Jurkat, Clone E6-1 (cell line): ENCODE measurements at places on chromosomes 7 and 10.

- DNase-seq: no peak
Observed at GRCh38 chr7:129970816-129971215, 18.1 kb upstream of the UBE2H start.

- DNase-seq: no peak
Observed at GRCh38 chr10:128916383-128916782, 550.7 kb upstream of the MGMT start.

GRCh38 chr7:134175334-134176036 lies 48.3 kb downstream of the LRGUK start:
- no peak for DNase-seq

DNA sequence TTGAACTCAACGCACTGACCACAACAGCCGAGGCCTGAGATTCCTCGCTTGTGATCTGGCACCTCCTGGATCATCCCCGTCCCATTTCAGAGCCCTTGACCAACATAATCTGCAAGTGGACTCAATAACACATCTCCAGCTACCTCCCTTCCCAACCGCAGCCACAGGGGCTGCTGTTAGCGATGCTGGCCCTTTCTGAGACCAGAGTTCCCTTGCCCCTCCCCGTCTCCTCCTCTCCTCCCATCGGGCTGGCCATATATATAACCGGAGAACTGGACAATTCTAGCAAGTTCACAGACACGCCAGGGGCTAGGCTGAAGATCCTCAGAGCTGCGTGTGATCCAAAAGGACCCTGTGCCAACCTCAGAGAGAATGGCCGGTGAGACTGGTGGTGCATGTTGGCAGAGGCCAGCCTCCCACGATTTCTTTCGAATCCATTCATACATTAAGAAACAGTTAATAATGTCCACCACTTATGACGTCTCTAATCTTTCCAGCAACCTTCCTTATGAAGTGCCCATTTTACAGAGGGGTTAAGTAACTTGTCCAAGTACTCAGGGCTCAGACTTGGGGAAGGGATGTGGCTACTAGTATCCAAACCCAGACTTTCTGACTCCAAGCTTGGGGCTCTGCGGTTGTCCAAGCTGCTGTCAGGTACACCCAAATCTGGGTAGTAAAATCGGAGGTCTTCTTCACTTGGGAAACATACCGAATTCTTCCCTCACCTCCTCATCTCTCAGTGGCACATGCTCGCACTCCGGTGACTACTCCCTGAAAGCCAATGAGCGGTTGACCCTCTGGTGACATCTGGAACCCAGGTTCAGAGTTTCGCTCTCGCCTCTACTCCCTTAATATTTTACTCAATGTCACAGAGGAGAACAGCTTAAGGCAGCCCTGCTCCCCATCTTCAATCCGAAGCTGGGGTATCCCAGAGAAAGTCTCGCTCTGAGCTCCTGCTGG lies 11.2 kb upstream of the FEZF1 start:
- no peak for DNase-seq

GRCh38 chr7:2757904-2758672 lies 70.1 kb downstream of the AMZ1 start:
- DNase-seq: no peak

GRCh38 chr7:105224884-105225651 lies 163.7 kb downstream of the SRPK2 start:
- peak; percentile 41 for DNase-seq

- no peak for DNase-seq
Observed at GRCh38 chr7:34064519-34065158, 159.3 kb downstream of the BMPER start.

DNA sequence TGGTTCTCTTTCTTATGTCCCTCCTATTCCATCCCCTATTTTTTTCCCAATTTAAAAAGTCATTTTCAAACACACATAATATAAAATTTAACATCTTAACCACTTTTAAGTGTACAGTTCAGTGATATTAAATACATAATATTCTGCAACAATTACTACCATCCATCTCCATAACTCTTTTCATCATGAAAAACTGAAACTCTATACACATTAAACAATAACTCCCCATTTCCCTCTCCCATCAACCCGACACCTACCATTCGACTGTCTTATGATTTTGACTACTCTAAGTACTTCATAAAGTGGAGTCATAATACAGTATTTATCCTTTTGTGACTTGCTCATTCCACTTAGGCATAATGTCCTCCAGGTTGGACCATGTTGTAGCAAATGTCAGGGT lies 2.6 kb downstream of the KIF11 start:
- no peak for DNase-seq

DNA sequence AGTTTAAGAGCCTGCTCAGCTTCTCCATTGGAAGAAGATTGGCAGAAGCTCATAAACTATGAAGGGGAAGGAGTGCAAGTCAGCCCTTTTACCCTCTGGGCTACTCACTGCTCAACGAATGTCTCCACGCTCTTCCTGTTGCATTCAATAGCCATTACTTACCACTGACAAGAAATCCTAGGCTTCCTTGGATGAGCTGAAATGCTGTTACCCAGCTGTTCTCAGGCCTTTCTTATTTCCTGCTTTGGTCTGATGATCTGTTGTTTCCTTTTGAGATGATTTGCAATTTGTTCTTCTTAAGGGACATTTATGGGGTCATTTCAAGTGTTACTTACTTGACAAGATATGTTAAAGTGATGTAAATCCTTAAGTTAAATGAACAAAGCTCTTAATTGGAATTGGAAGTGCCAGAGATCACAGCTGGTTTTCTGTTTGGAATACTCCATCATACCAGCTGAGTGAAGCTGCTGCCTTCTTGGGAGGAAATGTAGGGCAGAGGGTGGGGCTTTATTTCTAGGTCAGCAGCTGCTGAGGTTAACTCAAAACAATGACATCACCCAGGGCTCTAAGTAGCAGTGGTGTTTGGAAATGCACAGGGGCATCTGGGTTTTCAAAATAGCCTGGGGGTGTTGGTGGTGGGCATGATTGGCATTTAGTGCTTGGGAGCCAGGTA lies 170.0 kb downstream of the PRKCQ start:
- DNase-seq: peak; percentile 49

DNA sequence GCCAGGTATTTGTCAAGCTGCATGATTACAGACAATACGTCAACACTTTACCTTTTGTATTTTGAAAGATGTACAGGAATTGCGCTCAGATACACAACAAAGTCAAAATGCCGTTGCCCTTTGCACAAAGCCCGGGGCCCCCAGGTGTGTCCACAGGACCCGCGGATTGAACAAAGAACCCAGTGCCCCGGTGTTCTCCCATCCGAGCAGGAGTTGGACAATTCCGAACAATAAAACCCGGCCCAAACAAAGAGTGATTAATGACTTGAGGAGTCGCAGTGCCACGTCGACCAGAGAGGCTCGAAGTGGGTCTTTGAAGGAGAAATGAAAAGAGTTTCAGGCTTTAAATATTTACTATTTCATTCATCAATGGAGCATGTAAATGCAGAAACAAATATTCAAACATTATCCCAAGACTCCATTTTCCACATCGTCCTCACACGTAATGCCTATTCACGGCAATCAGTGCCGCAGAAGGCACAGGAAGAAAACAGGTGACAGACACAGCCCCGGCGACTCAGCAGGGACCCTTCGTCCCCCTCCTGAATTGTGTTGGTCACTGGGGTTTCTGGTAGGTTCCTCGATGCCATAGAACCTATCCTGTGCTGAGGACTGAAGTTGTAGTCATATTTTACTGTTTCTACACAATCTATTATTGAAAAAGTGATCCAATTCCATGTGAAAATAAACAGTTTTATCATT lies 70.9 kb upstream of the MGMT start:
- no peak for DNase-seq

DNA sequence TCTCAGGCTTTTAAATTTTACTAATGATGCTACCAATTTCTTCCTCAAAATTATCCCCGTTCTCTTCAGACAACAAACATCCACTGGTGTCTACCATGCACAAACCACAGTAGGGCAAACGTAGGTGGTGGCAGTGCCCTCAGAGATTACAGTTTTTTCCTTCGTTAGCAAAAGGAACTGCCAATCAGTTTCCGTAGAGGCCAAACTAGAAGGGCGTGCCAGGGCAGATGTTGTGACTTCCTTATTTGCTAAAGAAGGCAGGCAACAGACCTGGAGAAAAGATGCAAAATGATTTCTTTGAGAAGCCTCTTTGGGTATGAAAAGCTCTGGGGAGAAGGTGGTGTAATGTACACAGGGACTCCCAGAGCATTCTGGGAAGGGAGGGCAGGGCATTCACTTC lies 7.6 kb upstream of the FAM180A start:
- DNase-seq: no peak

GRCh38 chr7:1054861-1055450 lies 10.6 kb downstream of the GPR146 start:
- no peak for DNase-seq

DNA sequence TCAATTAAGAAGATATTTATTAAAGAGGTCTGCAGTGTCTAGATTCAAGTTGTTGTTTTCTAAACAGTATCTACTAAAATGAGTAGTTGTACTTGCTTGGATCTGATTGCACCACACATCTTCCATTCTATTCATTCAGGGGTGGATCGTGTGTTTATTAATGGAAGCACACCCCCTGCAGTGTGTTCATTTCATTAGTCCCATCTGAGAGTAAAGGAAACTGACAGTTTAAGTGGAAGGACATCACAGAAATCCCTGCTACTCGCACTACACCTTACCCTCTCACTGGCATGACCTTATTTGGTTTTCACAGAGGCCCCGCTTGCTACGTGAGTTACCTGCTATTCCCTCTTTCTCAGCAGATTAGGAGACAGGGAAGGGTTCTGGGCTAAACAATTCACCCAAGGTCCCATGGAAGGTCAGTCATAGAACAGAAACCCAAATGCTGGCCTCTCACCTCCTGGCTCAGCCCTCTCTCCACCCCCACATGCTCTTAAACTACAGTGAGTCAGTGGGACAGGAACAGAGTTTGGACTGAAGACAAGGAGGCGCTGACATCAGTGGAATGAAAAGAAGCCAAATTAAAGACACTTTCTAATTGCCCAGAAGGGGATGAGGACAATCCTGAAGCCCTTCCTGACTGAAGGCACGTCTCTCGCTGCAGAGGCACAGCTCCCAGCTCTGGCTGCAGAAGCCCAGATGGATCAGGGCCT lies 369.2 kb upstream of the NRP1 start:
- DNase-seq: no peak

DNA sequence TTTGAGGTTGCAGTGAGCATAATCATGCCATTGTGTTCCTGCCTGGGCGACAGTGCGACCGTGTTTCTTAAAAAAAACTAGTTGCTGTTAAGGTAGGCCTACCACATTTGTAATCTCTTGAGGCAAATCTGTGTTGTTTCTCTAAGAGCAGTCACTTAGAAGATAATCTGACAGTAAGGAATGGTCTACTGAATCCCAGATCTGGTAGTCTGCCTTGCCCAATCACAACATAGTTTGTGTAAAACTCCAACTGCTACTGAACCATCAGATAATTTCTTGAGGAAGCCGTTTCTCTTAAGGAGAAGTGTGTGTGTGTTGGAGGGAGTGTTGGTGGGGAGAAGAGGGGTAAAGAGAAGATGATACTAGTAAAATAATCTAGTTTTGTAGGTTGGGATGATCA lies 5.0 kb downstream of the NRF1 start:
- no peak for DNase-seq

GRCh38 chr7:46928719-46929118 lies 653.2 kb downstream of the TNS3 start:
- DNase-seq: no peak

- DNase-seq: no peak
Observed at GRCh38 chr7:8129318-8129659, 132.7 kb downstream of the ICA1 start.

DNA sequence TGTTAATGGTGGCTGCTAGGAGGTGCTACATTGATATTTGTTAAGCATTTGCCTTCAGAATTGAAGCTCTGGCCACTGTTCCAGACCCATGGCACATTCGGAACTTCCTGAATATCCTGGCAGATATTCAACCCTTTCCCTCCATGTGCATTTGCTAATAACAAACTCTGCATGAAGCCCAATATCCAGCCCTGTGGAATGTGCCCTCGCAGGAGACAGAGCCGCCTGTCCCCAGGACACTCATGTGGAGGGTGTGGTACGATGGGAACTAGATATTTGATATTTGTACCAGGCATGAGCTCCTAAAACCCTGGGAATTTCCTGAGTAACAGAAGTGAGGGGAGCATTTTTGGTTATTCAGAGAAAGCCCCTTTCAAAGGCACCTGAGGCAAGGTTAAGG lies 21.6 kb upstream of the ARHGAP22 start:
- DNase-seq: no peak

DNA sequence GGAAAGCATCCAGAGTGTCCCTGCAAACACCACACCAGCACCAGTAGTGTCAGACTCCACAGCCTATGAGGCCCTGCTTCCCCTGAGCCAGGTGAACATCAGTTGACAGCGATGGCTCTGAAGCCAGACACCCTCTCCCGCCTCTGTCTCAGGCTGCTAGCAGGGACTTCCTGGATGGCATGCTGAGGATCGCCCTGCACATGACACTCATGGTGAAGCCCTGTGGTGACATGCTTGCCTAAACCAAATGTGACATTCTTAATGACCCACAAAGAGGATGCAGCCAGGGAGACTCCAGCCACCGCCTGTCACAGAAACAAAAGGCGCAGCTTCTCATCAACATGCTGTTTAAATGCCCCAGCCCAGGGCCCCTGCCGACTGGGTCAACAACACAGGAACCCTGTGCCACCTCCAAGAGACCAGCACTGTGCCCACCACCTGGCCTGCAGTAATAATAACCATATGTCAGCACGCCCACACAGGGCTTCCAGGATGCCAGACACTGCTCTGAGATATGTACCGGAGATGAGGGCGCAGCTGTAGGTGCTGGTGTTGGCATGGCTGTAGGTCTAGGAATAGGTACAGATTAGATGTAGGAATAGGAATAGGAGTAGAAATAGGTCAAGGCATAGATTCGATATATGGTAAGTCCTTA lies 81.3 kb downstream of the GRID1 start:
- no peak for DNase-seq

- no peak for DNase-seq
Observed at GRCh38 chr7:106425017-106425719, 140.4 kb upstream of the NAMPT start.

GRCh38 chr7:101179713-101180112 lies 380 bp downstream of the NAT16 start:
- DNase-seq: no peak

- DNase-seq: no peak
Observed at GRCh38 chr10:5876181-5876768, 13.4 kb downstream of the ANKRD16 start.

GRCh38 chr7:15215616-15216015 lies 313.1 kb upstream of the DGKB start:
- DNase-seq: no peak

DNA sequence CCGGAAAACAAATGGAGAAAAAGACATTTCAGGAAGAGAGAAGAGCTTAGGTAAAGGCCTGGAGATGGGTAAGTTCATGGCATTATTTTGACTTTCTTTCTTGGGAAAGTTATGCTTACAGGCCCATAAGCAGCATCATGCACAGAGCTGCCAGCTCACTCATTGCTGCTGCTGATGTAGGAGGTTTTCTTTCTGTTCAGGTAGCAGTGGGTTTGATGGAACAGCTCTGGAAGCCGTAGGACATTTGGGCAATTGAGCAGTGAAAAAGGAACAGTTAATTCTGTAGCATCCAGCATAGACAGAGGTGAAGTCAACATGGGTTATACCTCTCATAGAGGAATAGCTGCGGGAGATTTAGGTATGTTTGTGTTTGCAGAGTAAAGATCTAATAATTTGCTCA lies 3.3 kb downstream of the CHN2 start:
- DNase-seq: no peak

GRCh38 chr10:93406364-93407145 lies 75.6 kb downstream of the MYOF start:
- no peak for DNase-seq
